BJ (cell line): ENCODE measurements at places on chromosomes 7 and 10.

- no peak for DNase-seq
Measured at GRCh38 chr7:74038194-74038961, 10.4 kb downstream of the ELN start.

DNA sequence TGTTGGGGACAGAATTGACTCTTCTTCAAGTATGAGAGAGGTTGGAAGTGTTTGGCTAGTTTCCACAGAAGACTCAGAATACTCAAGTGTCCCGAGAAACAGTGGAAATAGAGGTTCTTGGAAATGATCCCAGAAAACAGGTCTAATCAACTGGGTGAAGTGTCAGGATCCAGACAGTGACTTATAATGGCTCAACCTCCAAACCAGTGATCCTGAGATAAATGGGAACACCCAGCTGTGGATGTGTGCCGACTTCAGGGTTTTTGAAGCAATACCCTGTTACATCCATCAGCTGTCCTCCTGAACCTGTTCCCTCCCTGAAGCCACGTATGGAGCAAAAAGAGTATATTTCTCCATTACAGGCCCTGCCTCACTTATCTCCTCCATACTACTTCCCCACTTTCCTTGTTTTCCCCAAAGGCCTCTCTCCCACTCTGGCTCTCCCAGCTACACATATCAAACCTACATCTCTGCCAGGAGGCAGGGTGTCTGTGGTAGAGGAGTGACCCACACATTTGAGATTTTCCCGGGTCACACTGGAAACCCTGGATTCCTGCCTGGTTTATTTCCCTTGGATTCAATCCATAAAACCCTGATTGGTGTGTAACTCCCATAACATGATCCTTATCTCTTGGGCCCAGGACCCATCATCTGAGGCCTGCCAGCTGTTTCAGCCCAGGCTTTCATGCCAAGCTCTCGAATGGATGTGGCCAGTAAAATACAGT lies 17.6 kb upstream of the ELOVL3 start:
- DNase-seq, result no peak

DNA sequence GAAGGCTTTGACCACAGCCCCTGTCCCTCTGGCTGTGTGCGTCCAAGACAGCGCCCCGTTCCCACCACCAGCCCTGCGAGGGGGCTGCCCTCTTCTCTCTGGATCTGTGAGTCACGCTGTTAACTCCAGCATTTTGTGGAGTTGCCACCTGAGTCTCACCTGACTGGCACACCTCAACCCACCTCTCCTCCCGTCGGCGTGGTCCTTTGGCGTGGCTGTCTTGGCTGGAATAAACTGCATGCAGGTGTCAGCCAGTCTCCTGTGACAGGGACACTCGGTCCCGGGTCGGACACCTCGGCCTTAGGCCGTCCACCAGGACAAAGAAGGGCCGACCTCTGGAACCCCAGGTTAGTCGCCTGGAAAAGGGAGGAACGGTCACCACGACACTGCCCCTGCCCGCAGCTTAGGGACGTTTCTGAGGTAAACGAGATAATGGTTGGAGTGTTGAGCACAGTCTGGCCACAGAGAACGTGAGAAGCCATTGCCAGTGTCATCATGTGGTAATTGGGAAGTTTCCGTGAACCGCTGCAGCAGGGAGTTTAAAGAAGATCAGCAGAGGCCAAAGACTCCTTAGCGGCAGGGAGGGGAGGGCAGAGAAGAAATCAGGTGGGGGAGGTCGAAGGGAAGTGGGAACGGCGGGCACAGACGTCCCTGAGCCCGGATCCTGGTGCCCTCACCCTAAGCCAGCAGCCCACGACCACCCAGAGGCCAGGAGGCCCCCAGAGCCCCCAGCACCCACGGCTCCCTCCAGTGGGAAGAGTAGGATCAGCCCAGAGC lies 73.6 kb upstream of the FAM20C start:
- no peak for DNase-seq

DNA sequence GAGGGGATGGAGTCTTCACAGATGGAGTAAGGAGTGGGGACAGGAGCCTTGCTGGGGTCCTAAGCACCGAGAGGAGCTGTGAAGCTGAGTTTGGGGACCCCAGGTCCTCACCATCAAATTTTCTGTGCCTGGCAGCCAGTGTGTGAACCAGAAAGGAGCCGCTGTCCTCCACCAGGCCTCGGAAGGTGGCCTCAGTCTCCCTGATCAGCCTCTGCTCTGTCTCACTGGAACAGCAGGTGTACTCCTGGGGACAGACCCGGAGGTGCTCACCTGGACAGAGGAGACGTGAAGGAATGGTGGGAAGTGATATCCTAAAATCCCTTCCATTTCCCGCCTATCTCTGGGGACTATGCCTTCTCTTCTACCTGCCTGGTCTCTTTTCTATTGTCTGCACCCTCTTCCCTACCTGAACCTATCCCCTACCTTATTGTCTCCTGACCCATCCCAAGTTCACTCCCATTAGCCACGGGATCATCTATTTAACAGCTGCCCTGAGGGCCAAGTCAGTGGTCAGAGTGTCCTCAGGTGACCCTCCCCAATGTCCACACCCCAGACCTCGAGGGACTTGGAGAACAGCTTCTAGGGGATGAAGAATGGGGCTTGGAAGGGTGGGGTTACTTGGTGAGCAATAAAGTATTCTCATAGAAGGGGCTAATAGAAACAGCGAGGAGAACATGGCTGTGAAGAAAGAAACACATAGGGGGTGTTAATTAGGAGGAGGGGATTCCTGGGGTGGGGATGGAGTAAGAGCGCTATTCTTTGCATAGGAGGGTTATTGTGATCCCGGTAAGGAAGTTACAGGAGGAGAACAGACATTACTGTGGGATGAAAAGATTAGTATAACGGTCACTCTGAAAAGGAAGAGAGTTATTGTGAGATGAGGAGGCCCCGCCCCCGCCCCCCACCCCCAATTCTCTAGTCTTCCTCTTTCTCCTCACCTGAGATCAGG lies 811 bp downstream of the GPC2 start:
- no peak for DNase-seq

DNA sequence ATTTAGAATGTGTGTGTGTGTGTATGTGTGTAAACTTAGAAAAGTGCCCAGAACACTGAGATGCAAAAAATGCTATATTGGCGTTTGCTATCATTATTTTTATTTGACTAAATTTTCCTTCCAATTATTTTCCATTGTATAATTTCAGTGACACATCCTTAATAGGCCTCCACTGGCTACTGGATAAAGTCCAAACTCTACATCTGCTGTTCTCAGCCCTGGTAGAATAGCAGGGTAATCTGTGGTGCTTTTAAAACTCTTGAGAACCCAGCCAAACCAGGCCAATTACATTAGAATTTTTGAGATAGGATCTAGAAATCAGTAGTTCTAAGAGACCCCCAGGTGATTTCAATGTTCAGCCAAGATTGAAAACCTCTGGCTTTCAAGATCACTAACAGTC lies 66.4 kb downstream of the ZNF503 start:
- DNase-seq, result no peak

- DNase-seq, result no peak
Measured at GRCh38 chr7:13879143-13879542, 110.3 kb downstream of the ETV1 start.

GRCh38 chr7:1059200-1060091 lies 15.1 kb downstream of the GPR146 start:
- DNase-seq, result no peak

- no peak for DNase-seq
Measured at GRCh38 chr10:97479939-97480338, 18.3 kb downstream of the MMS19 start.

- DNase-seq, result no peak
Measured at GRCh38 chr7:15648461-15648961, 38.0 kb downstream of the MEOX2 start.

DNA sequence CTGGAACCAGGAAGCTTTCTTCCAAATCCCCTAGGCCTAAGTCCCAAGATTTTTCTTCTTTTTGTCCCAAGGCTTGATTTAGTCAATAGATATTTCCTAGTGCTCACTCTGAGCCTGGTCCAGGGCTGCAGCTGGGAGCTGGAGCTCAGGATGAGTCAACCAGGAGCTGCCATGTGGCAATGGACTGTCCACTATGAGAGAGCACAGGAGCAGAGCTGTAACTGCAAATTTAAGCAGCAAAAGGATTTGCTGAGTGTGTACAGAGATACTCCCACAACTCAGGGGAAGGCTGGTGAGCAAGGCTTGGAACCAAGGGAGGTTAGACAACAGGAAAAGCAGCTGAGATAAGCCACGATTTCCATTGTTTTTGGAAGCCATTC lies 92.1 kb upstream of the CXCL12 start:
- DNase-seq, result no peak
